ENCODE measurements at places on chromosomes 6 and 20.

- no peak for DNase-seq
Measured at GRCh38 chr6:124924333-124924759, 37.9 kb upstream of the RNF217 start.

DNA sequence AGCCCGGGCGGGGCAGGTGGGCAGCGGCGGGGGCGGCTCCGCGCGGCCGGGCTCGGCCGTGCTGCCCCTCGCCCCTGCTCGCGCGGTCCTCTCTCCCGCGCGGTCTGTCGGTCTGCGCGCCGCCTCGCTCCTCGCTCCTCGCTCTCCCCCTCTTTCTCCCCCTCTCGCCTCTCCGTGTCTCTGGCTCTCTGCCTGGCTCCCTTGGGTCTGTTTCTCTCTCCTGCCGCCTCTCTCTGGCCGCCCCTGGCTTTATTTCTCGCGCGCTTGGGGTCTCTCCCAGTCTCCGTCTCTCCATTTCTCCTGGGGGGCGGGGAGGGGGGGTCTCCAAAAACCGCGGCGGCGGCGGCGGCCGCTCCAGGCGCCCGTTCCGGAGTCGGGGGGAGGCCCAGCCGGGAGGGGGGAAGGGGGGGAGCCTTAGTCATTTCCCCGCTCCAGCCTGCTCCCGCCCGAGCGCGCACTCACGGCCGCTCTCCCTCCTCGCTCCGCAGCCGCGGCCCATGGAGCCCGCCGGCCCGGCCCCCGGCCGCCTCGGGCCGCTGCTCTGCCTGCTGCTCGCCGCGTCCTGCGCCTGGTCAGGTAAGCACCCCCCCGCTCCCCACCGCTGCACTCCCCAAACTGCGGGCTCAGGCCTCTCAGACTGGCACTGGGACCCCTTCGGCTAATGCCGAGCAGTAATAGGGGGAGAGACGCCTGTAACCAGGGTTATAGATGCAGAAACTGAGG is at the start of gene SIRPA:
Gene SIRPA (plus strand): TSS at position 457 of the 723 bp plus-strand sequence. CDS start 41 bp downstream, at position 498.
- DNase-seq = peak; percentile 57

DNA sequence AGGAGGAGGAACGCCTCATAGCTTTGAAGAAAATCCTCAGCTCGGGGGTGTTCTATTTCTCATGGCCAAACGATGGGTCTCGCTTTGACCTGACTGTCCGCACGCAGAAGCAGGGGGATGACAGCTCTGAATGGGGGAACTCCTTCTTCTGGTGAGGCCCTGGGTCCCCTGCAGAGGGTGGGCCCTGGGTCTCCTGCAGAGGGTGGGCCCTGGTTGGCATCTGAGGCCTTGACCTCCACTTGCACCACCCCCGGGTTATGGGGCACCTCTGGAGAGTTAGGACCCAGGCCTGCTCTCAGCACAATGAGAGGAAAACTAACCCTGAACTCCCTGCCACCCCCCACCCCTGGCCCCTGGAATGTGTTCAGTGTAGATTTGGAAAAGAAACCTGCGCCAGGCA is 47.2 kb downstream of the SYNJ2 start:
- no peak for DNase-seq

DNA sequence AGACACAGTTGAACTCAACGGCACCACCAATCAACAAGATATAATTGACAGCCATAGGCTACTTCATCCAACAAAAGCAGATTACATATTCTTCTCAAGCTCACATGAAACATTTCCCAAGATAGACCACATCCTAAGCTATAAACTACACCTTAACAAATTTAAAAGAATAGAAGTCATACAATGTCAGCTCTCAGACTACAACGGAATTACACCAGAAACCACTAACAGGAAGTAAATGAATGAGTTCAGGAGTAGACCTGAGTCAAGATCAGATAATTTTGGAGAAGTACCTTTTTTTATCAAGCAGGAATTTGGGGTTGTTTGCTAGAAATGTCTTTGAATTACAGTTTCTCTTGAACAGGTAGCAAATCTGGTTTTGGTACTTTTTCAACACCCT is 237.8 kb downstream of the TBX18 start:
- DNase-seq = no peak

DNA sequence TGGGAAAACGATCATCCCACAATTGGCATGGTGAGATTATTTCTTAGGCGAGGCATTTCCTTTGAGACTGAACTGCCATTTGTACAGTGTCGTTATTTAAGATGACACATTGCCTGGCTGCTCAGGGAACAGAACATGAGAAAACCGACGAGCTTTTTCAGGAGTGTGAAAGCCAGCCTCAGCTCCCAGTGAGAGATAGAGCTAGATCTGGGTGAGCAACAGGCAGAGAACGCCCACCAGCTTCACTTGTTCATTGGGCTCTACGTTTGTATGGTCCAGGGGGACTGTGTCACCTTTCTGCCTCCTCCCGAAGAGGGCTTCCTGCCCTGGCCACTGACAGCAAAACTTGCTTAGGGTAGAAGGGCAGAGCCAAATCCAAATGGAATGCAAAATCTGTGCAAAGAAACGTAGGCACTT is 378.1 kb downstream of the RNGTT start:
- DNase-seq = no peak

GRCh38 chr6:130932921-130933320 is 105.7 kb downstream of the SMLR1 start:
- DNase-seq = no peak

GRCh38 chr6:25851961-25852360 is 20.1 kb upstream of the SLC17A1 start:
- DNase-seq = no peak

GRCh38 chr6:161050134-161050765 is 58.7 kb downstream of the MAP3K4 start:
- DNase-seq = no peak

GRCh38 chr20:30503992-30504570 is 753.4 kb upstream of the DEFB115 start:
- no peak for DNase-seq

- no peak for DNase-seq
Measured at GRCh38 chr20:40698744-40699143, 9.7 kb upstream of the MAFB start.

- no peak for DNase-seq
Measured at GRCh38 chr6:76004202-76004601, 68.3 kb downstream of the IMPG1 start.

Data from left renal cortex interstitium (tissue), 4 donors.